ENCODE measurements at places on chromosomes 7 and 10.

DNA sequence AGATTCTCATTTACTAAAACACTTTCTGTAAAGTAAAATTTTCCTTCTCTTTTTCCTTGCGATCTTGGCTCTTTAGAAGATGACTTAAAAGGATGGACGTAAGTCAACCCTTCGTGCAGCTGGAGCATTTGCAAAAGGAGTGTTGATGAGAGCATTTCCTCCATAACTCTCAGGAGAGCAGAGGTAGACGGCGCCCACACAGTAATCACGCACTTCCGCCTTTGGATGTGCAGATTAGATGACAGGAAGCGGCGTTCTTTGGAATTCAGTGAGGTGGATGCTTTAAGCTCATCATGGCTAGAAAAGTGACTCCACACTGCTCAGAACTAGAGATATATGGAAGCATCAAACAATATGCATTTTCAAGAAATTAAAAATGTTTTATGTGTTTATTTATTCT, 43.0 kb upstream of the NPS start:
- no peak for DNase-seq

DNA sequence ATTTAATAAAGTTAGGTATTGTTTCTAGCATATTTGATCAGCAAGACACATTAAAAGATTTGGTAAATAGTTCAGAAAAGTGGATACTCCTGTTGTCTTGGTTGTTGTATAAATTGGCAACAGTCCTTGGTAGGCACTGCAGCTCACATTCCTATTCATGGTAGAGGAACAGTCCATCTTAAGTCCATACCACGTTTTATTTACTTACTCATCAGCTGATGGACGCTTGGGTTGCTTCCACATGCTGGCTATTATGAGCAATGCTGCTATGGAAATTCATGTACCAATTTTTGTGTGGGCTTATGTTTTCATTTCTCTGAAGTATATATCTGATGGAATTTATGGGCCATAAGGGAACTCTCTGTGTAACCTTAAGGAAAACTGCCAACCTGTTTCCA, 43.3 kb downstream of the C10orf120 start:
- no peak for DNase-seq

DNA sequence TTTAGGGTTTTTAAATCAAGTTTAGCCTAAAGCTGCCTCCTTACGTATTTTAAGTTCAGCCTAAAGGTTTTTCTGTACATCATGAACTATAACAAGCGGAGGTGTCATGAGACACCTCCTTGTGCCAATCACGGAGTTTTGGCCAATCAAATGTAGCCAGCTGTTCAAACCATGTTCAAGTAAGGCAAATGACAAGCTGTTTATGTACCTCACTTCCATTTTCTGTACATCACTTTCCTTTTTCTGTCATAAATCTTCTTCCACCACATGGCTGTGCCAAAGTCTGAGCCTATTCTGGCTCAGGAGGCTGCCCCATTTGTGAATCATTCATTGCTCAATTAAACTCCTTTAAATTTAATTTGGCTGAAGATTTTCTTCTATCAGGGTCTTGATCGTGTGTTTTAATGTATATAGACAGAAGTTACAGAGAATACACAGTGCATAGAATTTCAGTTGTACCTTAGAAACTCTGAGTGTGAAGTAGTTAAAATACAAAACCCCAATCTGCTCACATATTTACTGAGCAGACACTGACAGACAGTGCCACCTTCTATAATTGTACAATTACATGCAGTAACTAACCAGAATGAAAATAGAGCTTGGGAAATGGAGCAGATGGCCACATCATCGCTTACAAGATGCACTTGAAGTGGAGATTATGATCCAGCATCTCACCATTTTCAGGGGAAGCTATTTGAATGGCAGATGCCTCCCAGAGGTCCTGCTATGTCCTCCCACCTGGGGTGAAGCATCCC, 76.9 kb upstream of the LANCL2 start:
- no peak for DNase-seq

DNA sequence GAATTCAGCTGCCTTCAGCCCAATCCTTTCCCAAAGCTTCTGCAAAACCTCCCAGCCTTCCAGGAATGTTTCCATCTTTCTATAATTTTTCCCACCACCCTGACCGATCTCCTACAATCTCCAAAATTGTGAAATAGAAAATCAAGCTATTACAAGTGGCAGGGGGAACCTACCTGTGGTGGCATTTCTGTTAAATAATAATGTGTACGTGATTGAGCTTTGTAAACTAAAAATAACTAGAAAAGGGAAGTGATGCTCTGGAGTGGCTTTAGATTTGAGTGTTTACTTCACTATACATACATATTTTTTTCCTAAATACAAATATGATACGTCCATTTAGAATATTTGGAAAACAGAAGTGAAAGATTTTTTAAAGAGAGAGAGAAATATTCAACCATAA, 593.6 kb downstream of the GRM8 start:
- DNase-seq, result no peak

DNA sequence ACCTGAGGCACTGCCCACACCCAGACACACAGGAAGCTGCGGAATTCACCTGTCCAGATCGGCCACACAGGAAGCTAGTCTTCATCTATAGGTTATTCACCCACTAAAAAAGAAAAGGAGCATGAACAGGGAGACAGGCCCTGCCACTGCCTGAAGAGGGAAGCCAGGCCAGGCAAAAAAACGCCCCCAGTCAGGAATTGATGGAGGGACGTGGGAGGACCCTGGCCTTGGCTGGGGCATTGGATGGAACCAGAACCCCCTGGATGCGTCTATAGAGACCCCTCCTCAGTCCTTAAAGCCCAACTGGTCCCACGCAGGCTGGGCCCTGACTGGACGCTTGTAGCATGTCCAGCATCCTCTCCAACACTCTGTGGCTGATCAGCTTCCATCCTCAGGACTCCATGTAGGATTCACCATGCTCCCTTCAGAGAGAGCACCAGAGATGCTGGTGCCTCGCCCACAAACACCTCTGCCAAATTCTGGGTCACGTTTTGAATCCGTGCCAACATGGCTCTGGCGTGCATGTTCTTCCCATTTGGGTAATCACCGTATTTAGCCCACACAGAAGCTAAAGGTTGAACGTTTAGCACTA, 259.3 kb upstream of the TCERG1L start:
- no peak for DNase-seq

DNA sequence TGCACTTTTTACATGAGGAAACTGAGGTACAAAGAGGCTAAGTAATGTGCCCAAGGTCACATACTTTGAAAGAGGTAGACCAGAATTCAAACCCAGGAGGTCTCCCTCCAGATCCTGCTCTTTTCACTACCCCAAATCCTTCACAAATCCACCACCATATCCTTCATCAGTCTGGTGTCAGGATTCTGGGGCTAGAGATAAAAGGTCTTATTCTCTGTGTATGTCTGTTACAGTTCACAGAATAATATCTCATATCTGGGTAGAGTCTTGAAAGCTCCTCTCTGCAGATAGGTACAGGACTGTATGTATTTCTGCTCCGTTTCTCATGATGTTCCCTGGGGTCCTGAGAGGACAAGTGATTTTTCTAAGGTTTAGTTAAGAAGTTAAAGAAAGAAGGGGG, 4.9 kb downstream of the PIK3CG start:
- DNase-seq, result no peak

GRCh38 chr10:83820033-83820432, 319.3 kb upstream of the GHITM start:
- no peak for DNase-seq

GRCh38 chr10:91000470-91000869, 79.6 kb upstream of the ANKRD1 start:
- DNase-seq, result no peak

DNA sequence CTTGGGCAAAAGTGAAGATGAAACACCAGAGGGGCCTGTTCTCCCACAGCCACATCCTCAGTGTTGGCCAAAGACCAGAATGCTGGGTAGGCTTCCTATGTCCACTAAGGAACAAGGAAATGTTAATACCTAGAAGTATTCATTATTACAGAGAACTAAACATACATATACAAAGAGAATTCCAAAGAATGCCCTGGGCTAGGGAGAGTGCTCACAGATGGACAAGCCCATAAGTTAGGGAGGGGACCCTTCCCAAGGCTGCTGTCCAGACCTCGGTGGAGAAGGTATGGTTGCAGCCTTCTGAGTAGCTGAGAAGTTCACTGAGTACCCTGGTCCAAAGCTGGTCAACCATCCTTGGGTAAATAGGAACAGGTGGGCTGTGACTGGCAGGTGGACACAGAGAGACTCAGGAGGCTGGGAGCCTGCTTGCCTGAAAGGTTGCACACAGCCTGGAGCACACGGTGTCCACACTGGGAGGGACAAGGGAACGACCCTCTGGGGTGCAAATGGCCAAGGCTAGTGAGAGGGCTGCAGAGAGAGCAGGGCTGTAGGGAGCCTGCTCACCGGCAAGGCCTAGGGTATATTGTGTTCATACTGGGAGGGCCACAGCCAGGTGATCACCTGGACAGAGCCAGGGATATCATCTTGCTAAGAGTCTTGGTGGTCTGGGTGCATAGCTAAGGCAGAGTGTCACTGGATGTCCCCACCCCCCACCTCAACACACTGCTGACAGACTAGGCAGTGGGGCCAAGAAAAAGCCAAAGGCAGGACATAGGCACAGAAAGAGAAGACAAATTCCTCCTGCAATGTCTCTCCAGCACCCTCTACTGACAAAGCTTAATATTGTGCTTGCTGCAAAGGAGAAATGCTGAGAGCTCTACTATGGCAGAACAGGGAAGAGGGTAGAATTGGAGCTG, 40.3 kb downstream of the CPVL start:
- no peak for DNase-seq

DNA sequence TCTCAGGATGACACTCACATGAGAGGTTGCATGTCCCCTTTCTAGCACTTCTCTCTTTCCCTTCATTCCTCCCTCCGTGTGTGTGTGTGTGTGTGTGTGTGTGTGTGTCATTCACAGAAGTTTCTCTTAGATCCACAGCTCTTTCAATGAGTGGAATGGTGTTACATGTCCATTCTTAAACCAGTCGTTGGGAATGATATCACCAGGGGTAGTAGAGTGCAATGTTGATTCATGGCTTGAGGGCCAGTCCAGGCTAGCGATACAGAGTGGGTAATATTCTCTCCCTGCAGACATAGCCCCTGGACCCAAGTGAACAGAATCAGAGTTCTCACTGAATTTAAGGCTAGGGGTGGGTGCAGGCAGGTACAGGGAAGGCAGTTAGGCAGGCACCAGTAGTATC, 187.8 kb downstream of the SDK1 start:
- DNase-seq, result no peak

- DNase-seq, result no peak
Measured at GRCh38 chr7:147540743-147541142, 1049.8 kb upstream of the C7orf33 start.

GRCh38 chr7:155830961-155831806, 18.9 kb upstream of the SHH start:
- no peak for DNase-seq

DNA sequence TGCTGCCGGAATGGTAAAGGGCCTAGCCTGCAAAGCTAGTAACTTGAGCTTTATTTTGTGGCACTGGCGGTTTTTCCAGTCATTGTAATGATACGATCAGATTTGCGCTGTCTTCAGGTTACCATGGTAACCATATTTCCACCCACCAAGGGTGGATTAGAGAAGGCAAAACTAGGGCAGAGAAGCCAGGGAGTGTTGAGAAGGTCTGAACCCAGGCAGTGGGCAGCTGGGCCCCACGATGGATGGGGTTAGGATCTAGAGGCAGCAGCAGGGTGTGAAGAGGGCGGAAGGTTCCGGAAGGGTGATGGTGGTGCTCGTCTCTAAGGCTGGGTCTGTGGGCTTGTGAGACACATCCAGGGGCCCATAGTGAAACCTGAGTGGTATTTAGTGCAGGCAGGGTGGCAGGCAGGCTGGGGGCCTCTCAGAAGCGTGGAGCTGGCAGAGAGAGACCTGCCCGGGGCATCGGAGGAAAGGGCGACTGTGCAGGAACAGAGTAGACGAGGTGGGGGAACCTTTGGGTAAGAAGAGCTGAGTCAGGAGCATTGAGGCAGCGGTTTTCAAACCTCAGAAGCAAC, 87.9 kb upstream of the GTF2I start:
- DNase-seq, result no peak

DNA sequence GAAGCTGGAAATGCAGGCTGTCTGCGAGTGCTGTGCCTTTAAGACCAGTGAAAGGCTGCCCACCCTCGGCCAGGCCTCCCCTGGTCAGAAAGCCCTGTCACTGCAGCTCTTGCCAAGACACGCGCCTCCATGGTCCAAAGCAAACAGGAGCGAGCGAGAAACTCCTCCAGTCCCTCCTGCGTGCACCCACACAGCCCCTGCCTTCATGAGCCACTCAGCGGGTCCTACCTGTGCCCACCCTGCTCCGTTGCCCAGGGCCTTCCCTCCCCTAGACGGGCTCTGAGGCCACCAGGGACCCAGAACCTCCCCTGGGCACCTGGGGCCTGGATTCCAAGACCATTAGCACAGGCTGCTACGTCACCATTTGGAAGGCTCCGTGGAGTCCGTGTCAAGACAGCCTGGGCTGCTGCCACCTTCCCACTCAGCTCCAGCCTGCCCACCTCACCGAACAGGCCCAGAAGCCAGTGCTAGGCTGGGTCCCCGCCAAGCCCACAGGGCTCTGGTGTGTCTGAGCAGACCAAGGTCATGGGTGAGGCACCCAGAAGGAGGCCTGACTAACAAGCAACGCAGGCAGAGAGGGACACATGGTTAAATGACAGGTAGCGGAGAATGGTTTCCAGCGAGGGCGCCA, 144.5 kb downstream of the NEURL1 start:
- DNase-seq, result no peak

- DNase-seq, result no peak
Measured at GRCh38 chr7:112459645-112460044, 9.4 kb downstream of the IFRD1 start.

- no peak for DNase-seq
Measured at GRCh38 chr7:103698064-103698463, 252.1 kb upstream of the SLC26A5 start.

GRCh38 chr7:160958-161725, 31.2 kb upstream of the FAM20C start:
- DNase-seq, result no peak

- DNase-seq, result no peak
Measured at GRCh38 chr7:123538189-123538714, 3.9 kb upstream of the IQUB start.

- no peak for DNase-seq
Measured at GRCh38 chr10:86481761-86482160, 39.8 kb downstream of the WAPL start.

- DNase-seq, result no peak
Measured at GRCh38 chr7:80879849-80880248, 39.0 kb downstream of the SEMA3C start.

DNA sequence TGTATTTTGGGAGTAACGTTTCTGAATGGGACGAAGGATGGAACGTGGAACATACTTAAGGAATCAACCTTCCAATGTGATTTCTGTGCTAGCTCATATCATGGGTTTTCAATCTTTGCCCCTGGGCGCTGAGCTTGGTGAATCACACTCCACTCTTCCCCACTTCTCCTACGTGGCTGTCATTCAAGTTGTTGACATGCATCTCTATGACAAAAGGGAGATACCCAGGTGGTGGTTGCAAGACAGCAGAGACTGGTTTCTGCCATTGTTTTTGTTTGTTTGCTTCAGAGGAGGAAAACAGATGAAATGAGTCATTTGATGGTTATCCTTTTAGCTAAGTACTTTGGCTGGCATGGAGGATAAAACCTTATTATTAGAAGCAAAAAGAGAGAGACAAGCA, 573.9 kb downstream of the GATA3 start:
- DNase-seq, result no peak

All from stimulated activated CD8-positive, alpha-beta memory T cell treated with anti-CD3 and anti-CD28 coated beads, Interleukin-4, amount 100 ng/mL, for 1 hour (primary cell).